CD4-positive, alpha-beta T cell treated with Interleukin-21 for 1 hour (primary cell): ENCODE measurements at places on chromosomes 3 and 15.
A peak's percentile ranks its signal among the peaks of the same experiment; 100 is the strongest.

GRCh38 chr3:147000274-147000673, 395.1 kb upstream of the PLSCR5 start:
- DNase-seq: no peak

- DNase-seq: no peak
Observed at GRCh38 chr3:165800970-165801369, 36.3 kb downstream of the BCHE start.

DNA sequence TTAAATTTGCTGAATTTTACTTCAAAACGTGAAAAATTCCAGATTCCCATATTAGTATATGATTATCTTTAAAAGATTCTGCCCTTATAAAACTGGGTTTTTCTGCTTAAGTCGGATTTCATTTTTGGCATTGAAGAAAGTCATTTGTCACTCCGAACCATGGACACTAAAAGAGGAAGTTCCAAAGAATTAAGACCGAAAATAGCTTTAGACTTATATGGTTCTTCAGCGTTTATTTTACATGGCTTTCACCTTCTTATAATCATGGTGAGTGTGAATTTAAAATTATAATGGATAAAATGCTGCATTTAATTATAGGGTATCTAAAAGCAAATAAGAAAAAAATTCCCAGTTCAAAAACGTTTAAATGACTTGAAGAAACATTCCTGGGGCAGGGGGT, 1.0 kb downstream of the C3orf38 start:
- no peak for DNase-seq

GRCh38 chr3:51637941-51638471, 33.0 kb upstream of the TEX264 start:
- DNase-seq: peak; percentile 36

GRCh38 chr15:39785841-39786240, 3.2 kb upstream of the FSIP1 start:
- no peak for DNase-seq
